ENCODE measurements at places on chromosomes 1 and 21.

GRCh38 chr21:29181799-29182470, 51.5 kb downstream of the MAP3K7CL start:
- DNase-seq = no peak

GRCh38 chr1:223684488-223684792, 18.9 kb upstream of the CAPN8 start:
- no peak for DNase-seq

DNA sequence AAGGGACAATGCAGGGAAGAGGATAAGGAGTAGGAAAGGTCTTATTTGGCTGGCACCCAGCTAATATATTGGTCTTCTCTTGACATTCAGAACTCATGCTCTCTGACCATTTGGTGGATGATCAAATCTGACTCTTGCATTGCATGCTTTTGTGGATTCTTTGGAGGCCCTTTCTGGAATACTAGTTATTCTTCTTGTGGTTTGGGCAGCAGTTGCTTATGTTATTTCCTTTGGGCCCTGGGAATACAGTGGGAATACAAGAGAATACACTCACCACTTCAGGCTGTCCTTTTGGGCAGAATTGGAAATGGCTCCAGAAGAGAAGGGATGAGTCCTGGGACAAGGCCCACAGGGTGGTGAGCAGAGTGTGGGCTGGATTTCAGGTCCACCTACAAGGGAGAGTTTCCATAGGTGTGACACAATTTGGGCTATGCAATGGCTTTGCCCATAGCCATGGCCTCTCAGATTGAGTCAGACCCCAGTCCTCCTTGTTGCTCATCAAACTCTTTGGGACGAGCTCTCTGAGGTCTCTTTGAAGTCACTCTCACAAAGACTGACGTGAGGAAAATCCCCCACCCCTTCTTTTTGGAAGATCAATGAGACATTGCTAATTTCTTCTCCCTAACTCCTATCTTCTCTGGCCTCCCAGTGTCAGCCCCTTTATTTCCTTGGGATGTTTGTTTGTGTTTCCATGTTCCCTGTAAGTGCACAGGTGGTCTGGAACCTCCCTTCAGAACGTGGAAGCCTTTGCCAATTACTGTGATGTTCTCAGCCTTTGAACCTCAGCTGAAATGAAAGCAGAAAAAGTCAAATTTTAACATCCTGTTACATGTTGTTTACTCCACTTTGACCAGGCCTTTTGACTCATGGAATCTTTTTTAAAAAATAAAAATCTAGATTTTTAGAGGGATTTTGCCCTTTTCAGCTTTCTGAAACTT, 19.4 kb downstream of the HSD11B1 start:
- DNase-seq = no peak

DNA sequence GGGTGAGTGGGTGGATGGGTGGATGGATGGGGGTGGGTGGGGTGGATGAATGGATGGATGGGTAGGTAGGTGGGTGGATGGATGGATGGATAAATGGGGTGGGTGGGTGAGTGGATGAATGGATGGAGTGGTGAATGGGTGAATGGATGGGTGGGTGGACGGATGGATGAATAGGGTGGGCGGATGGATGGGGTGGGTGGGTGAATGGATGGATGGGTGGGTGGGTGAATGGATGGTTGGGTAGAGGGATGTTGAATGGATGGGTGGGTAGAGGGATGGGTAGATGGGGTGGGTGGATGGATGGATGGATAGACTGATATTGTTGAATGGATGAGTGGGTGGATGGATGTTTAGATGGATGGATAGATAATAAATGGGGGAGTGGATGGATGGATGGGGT, 26.9 kb upstream of the CCDC27 start:
- DNase-seq = no peak

- DNase-seq = no peak
Measured at GRCh38 chr1:165328136-165328535, 28.4 kb downstream of the LMX1A start.

- DNase-seq = no peak
Measured at GRCh38 chr21:42848932-42849758, 30.2 kb downstream of the WDR4 start.

GRCh38 chr1:210697185-210697584, 368.5 kb downstream of the HHAT start:
- DNase-seq = no peak

DNA sequence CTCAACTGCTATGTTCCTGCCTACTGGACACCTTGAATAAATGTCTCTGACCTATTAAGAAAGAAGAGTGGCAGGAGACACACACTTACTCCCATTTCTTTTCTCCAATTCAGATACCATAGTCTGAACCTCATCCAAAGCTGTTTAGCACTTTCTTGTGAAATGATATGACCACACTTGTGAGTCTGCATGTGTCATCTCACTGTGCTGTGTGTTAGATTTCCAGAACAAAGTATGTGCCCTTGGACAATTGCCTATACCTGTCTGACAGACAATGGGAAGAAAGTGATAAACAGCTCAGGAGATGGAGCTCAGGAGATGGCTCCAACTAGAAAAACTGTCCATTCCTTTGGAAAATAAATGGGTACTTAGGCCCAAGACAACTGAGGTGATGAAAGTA, 48.4 kb downstream of the USP48 start:
- DNase-seq = no peak

DNA sequence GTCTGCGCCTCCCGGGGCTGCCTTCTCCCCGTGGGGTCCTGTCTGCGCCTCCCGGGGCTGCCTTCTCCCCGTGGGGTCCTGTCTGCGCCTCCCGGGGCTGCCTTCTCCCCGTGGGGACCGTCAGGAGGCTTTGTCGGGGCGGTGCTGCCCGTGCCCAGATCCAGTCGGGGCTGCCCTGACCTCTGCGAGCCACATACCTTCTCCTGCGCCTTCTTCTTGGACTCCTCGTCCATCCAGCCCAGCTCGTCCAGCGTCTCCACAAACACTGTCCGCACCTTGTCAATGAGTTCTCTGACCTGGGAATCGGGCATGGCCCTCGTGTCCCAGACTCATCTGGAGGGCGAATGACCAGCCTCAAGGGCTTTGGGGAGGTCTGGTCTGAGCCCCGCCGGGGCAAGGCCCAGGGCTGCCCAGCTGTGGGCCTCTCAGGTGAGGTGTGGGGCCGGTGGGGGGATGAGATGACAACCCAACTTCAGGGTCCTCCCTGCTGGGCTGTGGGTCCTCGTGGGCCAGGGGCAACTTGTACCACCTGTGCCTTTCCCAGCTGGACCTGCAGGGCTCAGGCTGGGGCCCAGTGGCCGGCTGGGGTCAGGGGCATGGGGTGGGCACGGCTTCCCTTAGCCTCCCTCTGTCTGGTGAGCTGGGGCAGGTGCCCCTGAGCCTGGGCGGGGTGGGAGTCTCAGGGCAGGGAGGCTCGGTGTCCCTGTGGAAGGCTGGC, 9.4 kb downstream of the PRXL2B start:
- no peak for DNase-seq

GRCh38 chr1:31390071-31390470, 17.2 kb upstream of the FABP3 start:
- no peak for DNase-seq

GRCh38 chr1:85240174-85240601, 19.3 kb downstream of the C1orf52 start:
- DNase-seq = no peak

Data from CD4-positive, alpha-beta T cell treated with Interleukin-4 for 1 hour (primary cell).